ENCODE measurements at places on chromosomes 12 and 14. TPM values are rescaled to one million over a fixed set of nuclear protein-coding genes. Genes with fewer than 3 reads are reported as not detected.

GRCh38 chr12:116863275-116863767, 17.9 kb downstream of the HRK start:
- DNase-seq, result no peak
- H3K27me3 ChIP-seq, result no peaks in the 10 kb centered on the region
- H3K36me3 ChIP-seq, result no peaks in the 10 kb centered on the region

GRCh38 chr14:80387563-80387981, 176.3 kb upstream of the DIO2 start:
- DNase-seq, result no peak
- no peak overlapping the region for H3K4me3 ChIP-seq
- no peaks in the 10 kb centered on the region for H3K27me3 ChIP-seq

- no peaks in the 10 kb centered on the region for H3K27me3 ChIP-seq
- no peaks in the 10 kb centered on the region for H3K36me3 ChIP-seq
- no peak overlapping the region for H3K4me3 ChIP-seq
- H3K4me1 ChIP-seq, result peaks cover 18% of the 10 kb centered on the region
Measured at GRCh38 chr12:12442548-12443071, 85.7 kb downstream of the BORCS5 start.

DNA sequence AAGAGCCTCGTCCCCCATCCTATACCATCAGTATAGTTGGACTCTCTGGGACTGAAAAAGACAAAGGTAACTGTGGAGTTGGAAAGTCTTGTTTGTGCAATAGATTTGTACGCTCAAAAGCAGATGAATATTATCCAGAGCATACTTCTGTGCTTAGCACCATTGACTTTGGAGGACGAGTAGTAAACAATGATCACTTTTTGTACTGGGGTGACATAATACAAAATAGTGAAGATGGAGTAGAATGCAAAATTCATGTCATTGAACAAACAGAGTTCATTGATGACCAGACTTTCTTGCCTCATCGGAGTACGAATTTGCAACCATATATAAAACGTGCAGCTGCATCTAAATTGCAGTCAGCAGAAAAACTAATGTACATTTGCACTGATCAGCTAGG, 13.6 kb downstream of the ARHGAP5 start:
- H3K27ac ChIP-seq, result no peak overlapping the region
- no peaks in the 10 kb centered on the region for H3K27me3 ChIP-seq
- no peak for DNase-seq
- no peak overlapping the region for H3K4me3 ChIP-seq
- peaks cover 15% of the 10 kb centered on the region for H3K4me1 ChIP-seq
- peaks cover 33% of the 10 kb centered on the region for H3K36me3 ChIP-seq

GRCh38 chr14:88003425-88003824, 1.5 kb upstream of the GPR65 start:
- no peak overlapping the region for H3K27ac ChIP-seq
- no peak overlapping the region for H3K4me3 ChIP-seq
- no peaks in the 10 kb centered on the region for H3K27me3 ChIP-seq
- H3K4me1 ChIP-seq, result no peaks in the 10 kb centered on the region
- DNase-seq, result no peak

GRCh38 chr12:128513831-128514230, 246.9 kb downstream of the TMEM132C start:
- no peak for DNase-seq
- H3K4me1 ChIP-seq, result no peaks in the 10 kb centered on the region
- H3K36me3 ChIP-seq, result no peaks in the 10 kb centered on the region
- H3K4me3 ChIP-seq, result no peak overlapping the region
- H3K27ac ChIP-seq, result no peak overlapping the region
- no peaks in the 10 kb centered on the region for H3K27me3 ChIP-seq

RERGL gene
- total RNA-seq, result not detected

AQP2 gene
- not detected for total RNA-seq

SLC8B1 gene
- total RNA-seq, result 27.4 TPM

SLC5A8 gene
- total RNA-seq, result not detected

Data from SJSA1 (cell line).